ENCODE measurements at places on chromosomes 13 and 19.

GRCh38 chr19:39265321-39265916 is 2.8 kb upstream of the IFNL2 start:
- DNase-seq: no peak

GRCh38 chr19:16542910-16543472 is 754 bp upstream of the CHERP start:
- peak; percentile 59 for DNase-seq

GRCh38 chr13:83086948-83087347 is 795.3 kb downstream of the SLITRK1 start:
- DNase-seq: no peak

DNA sequence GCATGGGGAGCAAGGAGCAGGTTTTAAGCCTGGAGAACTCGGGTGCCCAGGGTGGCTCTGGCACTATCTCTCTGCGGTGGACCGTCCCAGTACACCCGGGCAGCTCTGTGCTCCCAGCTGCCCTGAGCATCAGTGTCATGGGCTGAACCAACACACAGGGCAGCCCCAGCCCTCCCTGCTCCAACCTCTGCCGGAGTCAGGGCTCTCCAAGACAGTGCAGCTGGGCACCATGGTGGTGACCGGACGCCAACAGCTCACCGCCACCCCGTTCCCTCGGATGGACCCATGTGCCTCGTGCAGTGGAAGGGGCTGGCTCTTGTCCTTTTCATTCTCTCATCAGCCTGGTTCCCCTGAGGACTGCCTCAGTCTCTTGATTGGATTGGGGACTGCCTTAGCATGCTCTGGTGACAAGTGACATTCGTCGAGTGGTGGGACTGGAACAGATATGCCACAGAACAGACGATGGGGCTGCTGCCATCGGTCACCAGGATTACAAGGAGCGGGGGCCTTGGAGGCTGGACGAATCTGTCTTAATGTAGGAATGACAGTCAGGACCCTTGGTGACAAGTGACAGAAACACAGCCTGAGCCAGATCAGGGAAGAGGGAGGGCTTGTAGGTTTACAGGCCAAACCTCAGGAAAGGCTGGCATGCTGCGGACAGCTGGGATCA is 25.7 kb upstream of the VSTM2B start:
- DNase-seq: no peak

- peak; percentile 39 for DNase-seq
Measured at GRCh38 chr19:38319421-38320258, at the start of gene KCNK6. TSS of gene KCNK6 (plus strand) at chr19:38319845. CDS start at chr19:38319951, 106 bp downstream.

- DNase-seq: no peak
Measured at GRCh38 chr13:40120288-40120687, 464.8 kb downstream of the COG6 start.

DNA sequence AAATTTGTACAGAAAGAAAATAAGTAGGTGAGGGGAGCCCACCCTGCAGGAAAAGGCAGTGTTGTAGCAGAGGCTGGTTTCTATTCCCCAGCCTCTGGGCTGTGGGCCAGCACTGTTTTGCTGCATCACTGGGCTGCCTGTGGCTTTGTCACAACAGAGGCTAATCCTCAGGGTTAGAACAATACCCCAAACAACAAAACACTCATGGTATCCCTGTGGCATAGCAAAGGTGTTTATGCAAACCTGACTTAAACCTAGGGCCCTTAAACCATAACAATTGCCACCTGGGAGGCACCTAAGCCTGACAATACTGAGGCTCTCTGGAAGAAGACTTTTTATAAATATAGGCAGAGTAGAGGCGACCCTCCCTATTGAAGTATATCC is 314.7 kb downstream of the OLFM4 start:
- no peak for DNase-seq

- no peak for DNase-seq
Measured at GRCh38 chr13:74709226-74709625, 575.0 kb upstream of the KLF12 start.

Measured in WERI-Rb-1 (cell line).